ENCODE measurements at places on chromosomes 1 and 21.
A peak's percentile ranks its signal among the peaks of the same experiment; 100 is the strongest.

DNA sequence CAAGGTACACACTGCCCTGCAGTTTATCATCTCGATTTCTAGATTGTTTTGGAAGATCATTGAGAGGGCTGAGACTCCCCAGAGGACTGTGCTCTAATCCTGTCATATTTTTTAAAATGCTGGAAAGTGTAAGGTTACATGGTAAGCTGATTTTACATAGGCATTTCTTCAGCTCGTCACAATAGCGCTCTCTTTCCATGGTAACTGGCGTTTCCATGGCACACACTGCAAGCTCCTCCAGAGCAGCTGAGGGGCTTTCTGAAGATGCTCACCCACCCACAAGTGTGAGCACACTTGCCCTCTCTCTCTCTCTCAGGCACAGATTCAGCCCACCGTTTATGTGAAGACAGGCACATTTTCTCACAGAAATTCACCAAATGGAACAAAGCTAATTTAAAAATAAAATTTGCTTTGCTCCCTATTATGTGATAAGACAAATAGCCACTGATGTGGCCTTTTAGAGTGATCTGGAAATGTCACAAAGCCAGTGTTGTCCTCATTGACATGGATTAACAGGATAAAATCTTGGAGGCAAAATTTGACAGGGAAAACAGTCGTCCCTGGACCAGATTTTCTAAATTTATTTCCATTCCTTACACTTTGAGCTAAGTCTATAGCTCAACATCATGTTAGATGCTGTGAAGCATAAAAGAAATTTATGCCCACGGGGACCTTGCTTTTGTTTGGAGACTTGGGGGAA, 421.5 kb downstream of the RWDD3 start:
- DNase-seq: no peak

GRCh38 chr21:41168391-41169257, 664 bp downstream of the BACE2 start:
- peak; percentile 70 for DNase-seq

DNA sequence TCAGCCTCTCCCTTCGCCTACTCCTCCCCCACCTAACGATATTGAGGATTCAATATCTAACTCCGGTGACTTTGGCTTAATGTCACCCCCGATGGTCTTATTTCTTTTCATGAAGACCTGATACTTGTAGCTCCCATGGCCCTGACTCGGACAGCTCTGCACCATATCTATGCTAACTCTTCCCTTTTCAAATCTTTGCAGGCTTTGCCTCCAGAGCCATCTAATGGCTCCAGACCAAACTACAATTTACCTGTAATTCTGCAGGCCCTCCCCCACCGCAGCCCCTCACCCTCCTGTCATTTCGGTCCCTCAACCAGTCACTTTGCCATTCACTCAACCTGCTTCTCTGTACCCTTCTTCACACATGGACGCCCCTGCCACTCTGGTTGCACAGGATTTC, 7.9 kb upstream of the GSTM5 start:
- no peak for DNase-seq

DNA sequence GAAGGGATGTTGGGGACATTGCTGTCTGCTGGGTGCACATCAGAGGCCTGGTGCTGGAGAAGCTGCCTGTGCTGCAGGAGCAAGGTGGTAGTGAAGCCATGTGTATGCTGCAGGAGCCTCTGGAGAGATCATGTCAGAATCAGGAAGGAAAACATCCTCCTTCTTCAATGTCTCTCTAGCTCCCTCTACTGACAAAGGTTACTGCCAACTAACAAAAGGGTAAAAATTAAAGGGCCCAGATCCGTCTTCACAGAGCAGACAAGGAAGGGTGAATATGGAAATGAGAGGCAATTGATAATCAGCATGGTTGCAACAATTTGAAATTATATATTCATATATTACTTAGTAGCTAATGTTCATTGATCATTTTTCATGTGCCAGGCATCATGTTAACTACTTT, 32.2 kb downstream of the FAM177B start:
- DNase-seq: no peak

GRCh38 chr1:205446828-205447227, 9.0 kb downstream of the BLACAT1 start:
- DNase-seq: no peak

DNA sequence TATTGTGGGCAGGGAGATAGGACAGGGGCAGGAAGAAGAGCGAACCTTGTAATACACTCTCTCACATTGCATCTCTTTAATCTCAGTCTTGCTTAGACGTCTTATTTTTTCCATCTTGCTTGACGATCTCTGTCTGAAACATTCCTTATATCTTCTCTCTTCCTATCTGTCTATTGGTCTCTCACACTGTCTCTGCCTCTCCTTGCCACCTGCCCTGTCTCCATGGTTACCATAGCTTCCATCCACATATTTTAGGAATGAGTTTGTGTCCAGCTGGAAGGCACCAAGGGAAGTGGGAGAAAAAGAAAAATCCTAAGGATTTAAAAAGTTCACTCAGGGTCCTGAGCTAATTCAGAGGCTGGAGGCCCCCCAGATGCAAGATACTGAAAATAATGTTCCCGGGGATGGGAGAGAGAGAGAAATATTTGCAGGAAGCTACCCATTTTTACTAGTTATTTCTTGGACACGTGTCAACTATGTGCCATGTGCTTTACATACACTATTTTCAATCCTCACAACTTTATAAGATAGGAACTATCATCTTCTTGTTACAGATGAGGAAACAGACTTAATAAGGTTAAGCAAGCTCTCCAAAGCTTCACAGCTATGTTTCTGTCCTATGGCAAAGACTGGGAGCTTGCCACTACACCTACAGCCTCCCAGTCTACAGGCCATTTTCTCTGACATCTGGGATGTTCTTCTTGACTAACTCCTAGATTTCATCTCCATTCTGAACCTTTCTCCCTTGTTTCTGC, 933 bp downstream of the ANKRD34A start:
- DNase-seq: no peak

DNA sequence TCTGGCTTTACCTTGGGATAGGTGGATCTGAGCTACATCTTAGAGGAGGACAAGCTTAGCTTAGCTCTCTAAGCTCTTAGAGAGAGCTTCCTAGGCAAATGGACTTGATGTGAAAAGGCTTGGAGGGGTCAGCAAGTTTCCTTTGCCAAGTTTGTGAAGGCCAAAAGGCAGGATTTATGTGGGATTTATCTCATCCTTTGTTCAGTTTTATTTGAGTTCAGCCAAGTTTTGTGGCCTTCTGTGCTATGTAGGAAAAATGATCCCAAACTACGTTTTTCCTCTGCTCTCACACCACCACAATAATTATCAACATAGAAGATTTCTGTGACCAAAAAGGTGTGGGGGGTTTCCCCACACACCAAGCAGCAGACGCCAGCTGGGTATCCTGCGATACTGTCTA, 26.0 kb upstream of the RNF11 start:
- no peak for DNase-seq

GRCh38 chr21:39667353-39667891, 54.7 kb downstream of the B3GALT5 start:
- DNase-seq: no peak

GRCh38 chr1:53396573-53397268, 62.5 kb upstream of the DMRTB1 start:
- no peak for DNase-seq

- no peak for DNase-seq
Observed at GRCh38 chr1:47686731-47687630, 249.1 kb downstream of the FOXD2 start.

DNA sequence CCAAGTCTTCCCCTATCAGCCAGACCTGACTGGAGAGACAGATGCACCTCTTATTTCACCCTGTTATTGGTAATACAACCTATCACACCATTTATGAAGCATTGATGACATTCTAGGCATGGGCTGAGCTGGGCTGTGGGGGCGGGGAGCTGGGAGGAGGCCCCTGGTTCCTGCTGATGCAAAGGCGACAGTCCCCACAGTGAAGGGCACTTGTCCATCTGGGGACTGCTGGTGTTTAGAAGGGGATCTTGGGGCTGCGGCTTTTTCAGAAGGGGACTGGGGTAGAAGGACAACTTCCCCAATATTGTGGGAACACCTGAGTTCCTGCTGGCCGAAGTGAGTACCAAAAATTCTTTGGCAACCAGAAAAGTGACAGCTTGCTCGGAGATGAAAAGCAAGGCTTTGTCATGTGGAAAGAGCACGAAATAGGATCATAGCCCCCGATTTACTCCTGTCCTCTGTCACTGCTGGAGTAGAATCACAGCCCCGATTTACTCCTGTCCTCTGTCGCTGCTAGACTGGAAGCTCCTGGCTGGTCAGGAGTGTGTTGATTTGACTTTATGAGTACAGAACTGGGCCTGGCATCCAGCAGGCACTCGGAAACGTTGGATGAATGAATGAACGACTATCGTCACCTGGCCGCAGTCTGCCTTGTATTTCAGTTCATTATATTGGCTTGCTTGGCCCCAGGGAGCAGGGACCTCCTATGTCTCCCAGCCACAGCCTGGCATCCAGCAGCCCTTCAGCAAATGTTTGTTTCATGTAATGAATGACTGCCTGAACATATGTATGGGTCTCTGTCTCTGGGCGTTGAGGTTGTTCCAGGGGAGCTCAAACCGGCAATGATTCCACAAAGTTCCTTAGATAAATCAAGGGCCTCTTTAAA, 16.5 kb upstream of the ETV3L start:
- DNase-seq: no peak

DNA sequence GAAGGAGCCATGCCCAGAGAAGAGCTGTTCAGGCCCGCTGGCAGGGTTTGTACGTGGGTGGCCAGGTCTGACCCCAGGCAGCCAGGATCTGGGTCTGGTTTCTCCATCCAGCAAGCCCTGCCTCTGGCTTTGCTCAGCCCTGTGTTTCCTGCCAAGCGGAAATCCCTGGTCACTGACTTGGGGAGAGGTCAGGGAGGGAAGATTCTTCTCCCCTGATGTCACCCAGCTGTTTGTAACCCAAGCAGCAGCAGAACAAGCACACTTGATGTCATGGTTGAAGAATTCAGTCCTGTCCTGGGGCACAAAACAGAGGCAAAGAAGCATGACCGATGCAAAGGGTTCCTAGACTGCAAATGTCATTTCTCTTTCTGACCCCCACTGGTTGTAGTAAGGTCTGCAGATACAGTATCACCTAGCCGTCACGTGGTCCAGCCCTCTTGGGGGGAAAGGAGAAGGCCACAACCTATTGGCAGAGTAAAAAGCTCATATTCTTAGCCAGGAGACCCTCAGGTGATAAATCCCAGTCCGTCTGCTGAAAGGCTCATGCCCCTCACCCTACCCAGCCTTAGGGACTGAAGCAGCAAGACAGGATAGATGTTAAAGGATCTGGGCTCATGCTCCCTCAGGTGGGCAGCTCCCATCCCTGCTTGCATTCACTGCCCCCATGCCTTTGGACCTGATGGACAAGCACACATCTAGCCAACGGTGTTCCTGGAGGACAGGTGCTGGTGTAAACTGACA, 120.9 kb downstream of the SYT2 start:
- no peak for DNase-seq

DNA sequence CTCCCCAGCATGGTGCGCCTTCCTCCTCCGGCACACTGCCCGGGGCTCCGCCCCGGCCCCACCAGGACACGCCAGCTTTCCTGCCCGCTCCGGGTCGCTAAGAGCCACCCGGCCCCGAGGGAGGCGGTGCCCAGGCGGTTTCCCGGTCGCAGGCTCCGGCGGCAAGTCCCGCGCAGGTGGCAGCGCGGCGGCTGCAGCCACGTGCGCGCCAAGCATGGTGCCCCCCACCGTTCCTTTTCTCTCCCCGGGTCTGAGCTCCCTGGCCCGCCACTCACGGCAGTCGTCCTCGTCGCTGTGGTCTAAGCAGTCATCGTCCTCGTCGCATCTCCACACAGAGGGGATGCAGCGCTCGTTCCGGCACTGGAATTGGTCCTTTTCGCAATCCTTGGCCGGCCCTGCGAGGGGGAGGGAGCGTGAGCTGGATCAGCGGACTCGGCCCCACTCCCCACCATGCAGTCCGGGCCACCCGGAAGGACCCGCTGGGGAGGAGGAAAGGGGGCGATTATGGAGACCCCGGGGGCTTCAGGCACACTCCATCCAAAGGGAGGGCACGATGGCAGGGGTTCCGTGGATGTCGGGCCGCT, 1.2 kb downstream of the LRP8 start:
- DNase-seq: no peak

DNA sequence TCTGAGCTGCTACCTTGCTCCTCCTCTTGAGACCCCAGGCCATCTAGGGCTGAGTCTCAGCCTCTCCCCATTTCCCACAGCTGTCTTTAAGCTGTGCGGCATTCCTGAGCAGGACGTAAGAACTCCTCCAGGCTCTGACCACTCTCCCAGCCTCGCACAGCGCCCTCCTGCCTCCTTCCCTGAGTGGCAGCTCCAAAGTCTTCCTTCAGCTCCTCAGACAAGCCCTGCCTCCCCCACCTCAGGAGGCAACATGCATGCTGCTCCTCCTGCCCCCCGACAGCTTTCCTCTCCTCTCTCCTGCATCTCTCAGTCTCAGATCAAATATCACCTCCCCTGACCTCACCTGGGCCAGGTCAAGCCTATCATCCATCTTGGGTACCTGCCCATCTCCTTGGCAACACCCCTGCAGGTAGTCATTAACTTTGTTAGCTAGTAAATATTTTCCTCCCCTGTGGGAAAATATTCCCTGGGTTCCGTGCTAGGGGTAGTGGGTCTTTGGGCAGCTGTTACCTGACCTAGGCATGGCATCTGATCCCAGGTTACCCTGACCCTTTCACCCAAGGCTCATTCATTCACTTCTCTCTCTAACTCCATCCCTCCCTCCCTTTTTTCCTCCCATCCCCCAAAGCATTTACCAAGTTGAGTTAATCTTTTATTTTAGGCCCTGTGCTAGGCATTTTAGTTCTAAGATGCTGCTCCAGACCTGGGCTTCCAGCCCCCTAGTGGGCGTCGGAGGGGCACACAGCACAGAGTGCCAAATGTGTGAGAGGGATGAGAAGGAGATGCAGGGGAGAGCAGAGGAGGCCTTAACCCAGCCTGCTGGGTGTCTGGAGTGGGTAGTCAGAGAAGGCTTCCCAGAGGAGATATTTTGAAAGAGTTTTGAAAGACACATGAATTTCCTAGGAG, 419.9 kb downstream of the PTPRU start:
- no peak for DNase-seq

DNA sequence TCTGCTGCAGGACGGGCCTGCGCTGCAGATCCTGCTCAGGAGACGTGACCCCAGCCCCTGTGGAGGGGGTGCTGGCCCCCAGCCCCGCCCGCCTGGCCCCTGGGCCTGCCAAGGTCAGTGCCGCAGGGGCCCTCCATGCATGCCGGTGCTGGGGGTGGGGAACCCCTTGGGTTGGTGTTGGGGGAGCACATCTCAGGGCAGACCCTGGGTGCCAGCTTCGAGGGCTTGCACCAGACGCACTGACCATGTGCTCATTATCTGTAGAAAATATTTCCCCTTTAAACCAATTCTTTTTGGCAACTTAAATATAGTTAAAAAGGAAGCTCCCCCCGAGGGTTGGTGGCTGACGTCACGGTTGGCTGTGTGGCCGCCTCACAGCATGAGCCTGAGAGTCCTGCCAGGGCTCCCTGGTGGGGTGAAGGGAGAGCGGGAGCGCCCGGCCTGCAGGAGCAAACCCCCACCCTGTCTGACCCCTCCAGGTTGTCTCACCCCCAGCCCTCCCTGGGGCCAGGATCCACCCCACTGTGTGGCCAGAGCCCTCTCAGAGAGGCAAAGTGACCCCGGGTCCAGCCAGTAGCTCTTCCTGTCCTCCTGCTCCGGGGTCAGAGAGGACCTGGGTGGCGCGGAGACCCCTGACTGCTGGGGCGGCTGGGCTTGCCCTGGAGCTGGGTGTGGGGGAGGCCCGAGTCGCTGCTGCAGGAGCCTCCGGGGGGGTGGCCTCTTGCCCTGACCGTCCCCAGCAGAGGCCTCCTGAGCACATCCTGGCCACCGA, 5.3 kb upstream of the PFKL start:
- DNase-seq: no peak

GRCh38 chr1:193310564-193310963, 124.2 kb upstream of the B3GALT2 start:
- DNase-seq: peak; percentile 51
